ENCODE measurements at places on chromosomes 2 and 18. TPM values are rescaled to one million over a fixed set of nuclear protein-coding genes. Genes with fewer than 3 reads are reported as not detected.
A peak's percentile ranks its signal among the peaks of the same experiment; 100 is the strongest.

- no peak for DNase-seq
Observed at GRCh38 chr18:27493182-27493581, 308.1 kb upstream of the CHST9 start.

- DNase-seq: no peak
Observed at GRCh38 chr18:47985866-47986265, 55.4 kb upstream of the SMAD2 start.

DNA sequence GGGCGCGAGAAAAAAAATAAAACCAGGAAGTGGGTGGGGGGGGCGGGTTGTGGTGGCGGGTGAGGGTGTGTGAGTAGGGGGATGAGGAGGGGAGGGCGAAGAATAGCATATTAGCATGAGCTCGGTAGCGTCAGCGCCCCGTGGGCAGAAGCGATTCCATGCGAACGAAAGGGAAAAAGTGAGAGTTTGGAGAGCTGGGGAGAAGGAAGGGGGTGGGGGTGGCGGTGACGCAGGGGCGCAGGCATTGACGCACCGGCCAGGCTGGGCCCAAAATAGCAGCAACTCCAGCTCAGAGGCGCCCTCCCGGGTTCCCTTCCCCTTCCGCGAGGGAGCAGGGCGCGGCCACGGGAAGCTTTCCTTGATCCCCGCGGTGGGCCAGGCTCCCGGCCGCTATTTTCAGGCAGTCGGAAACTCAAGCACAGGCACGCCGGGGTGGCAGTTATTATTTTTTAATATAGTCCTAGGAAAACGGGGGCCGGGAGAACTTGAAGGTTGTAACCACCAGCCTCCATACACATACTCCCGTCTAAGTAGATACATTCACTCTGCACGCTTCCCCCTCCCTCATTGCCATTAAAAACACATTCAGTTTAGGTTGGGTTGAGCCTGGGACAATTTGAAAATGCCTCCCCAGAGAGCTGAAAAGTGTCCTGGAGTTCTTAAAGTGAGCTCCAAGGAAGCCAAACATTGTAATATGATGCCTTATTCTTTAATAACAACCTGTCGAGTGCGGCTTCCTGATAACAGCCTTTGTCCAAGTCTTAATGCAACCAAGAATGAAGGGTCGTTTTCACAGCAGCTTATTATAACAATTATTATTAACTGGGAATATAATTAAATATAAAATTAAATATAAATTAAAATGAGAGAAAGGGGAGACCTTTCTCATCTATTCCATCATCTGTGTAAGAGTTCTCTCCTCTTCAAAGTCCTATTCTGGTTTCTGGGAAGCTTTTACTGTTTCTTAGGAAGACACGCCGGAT lies 2.3 kb upstream of the NR4A2 start:
- DNase-seq: peak; percentile 71

GRCh38 chr2:165561516-165561915 lies 92.0 kb downstream of the CSRNP3 start:
- no peak for DNase-seq

GRCh38 chr18:58449464-58449863 lies 179.4 kb downstream of the ALPK2 start:
- no peak for DNase-seq

- DNase-seq: no peak
Observed at GRCh38 chr2:65746931-65747675, 314.7 kb upstream of the SPRED2 start.

GRCh38 chr18:50807176-50807575 lies 12.6 kb downstream of the MRO start:
- no peak for DNase-seq

DNA sequence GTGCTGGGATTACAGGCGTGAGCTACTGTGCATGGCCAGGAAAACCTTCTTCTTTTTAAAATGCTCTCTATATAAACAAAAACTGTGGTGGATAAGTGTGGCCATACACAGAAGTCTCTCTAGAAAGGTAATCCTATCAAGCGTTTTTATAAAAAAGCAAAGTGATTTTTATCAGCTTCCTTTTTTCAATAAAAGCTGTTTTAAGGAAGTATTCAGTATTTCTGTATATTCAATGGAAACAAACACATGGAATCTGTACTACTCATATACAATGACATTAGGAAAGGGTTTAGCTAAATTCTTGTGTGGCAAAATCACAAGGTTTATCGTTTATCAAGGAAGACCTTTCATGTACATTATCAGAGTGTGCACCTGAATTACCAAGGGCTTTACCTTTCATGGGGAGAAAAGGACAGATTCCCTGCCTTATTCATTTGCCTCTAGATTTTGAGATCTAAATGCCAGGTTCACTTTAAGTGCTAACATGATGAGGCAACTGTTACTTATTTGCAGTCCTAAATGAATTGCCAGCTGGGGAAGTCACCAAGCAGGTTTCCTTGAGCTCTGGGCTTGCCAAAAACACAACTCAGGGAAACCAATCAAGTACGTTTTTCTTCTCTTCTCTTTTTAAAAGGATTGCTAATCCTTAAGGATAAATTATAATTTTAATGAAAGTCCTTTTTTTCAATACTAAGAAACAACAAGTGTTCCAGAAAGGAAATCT lies 70.8 kb downstream of the RTN4 start:
- DNase-seq: no peak

GRCh38 chr2:144079803-144080202 lies 440.1 kb downstream of the ZEB2 start:
- DNase-seq: no peak

- no peak for DNase-seq
Observed at GRCh38 chr2:159086342-159086741, 117.9 kb downstream of the TANC1 start.

GRCh38 chr2:60354713-60355112 lies 198.7 kb downstream of the BCL11A start:
- DNase-seq: no peak

DHRS9 gene
- polyA plus RNA-seq: 0.25 TPM

KCNF1 gene
- 4.2 TPM for polyA plus RNA-seq

WNT6 gene
- polyA plus RNA-seq: 0.08 TPM

SESTD1 gene
- polyA plus RNA-seq: 12.8 TPM

TUBB8B gene
- not detected for polyA plus RNA-seq

Data from A549 (cell line).